Esophagus mucosa (tissue), 1 donor: ENCODE measurements at places on chromosomes 7 and 10.

DNA sequence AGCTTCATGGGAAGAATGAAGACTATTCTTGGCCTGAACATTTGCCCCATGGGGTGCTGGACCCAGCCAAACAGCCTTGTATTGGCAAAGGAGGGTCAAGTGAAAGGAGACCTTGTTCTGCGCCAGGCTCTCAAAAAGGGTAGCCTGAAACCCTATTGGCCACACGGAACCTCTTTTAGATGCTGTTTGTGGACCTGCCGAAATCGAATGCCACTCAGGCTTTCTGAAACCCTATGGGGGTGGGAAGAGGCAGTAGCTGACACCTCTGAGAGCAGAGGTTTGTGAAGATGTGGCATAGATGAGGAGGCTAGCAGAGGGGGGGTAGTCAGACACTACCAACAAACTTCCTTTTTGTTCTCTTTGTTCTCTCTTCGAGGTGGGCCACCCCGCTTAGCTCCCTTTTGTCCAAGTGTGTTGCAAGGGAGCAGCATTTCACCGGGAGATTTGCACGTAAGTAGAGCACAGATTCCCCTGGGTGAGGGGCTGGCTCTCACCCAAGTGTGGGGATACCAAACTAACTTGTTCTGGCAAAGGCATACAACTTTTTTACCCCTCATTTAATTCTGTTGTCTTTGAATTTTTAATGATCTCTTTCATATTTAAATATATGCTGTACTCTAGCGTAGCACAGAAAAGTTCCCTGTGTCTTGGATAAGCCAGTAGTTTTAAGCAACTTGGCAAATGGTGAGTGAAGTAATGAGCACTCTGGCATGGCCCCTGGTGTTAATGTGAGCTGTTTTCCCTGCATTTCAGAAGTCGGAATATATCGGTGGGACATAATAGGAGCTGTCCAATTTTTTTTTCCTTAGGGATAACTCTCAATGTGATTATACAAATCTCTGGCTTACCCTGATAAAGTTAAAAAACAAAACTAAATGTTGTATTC lies 107.7 kb downstream of the SEPTIN7 start:
- ATAC-seq = no peak

- no peak for ATAC-seq
Observed at GRCh38 chr7:302054-302992, 12.4 kb downstream of the FOXL3 start.

DNA sequence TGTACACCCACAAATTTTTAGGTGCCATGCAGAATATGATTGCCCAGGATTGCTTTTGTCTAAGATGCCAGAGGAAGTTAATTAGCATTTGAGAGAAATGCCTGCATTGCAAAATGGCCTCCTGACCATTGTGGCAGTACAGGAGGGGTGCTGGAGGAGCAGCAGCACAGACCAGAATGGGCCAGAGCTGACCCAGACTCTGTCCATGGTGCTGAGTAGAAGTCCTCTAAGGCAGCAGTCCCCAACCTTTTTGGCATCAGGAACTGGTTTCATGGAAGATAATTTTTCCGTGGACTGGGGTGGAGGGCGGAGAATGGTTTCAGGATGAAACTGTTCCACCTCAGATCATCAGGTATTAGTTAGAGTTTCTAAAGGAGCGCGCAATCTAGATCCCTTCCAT lies 217.8 kb upstream of the AGK start:
- ATAC-seq = no peak

DNA sequence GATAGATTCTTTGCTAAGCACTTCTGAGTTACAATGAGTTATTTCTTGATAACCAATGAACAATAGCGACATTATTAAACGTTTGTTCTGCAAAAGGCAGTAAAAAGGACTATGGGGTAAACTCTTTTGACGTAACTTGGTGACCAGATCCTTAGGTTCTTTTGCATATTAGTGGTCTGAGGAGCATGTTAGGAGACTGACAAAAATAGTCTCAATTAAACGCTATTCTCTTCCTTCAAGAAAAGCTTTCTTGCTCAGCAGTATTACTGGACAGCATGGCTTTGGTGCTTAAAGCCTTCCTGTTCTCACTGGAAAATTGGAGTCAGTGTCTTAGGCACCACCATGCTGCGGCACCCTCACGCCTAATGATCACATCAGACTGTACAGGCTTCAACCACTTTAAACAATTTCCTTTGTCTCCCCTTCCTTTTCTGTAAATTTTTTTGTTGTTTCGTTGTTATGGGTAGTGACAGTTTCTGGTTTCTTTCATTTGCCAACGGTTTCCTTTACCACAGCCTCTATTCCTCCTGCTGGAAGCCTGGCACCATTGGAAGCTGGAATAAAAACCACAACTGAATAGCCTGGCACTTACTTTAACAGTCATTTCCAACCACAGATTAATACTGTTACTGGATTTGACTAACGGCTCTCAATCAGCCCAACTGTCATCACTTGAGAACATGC lies 49.2 kb upstream of the FAM133B start:
- no peak for ATAC-seq

- no peak for ATAC-seq
Observed at GRCh38 chr10:44689368-44689767, 221.8 kb upstream of the TMEM72 start.

GRCh38 chr7:109235316-109235715 lies 665.6 kb downstream of the DNAJB9 start:
- ATAC-seq = no peak

DNA sequence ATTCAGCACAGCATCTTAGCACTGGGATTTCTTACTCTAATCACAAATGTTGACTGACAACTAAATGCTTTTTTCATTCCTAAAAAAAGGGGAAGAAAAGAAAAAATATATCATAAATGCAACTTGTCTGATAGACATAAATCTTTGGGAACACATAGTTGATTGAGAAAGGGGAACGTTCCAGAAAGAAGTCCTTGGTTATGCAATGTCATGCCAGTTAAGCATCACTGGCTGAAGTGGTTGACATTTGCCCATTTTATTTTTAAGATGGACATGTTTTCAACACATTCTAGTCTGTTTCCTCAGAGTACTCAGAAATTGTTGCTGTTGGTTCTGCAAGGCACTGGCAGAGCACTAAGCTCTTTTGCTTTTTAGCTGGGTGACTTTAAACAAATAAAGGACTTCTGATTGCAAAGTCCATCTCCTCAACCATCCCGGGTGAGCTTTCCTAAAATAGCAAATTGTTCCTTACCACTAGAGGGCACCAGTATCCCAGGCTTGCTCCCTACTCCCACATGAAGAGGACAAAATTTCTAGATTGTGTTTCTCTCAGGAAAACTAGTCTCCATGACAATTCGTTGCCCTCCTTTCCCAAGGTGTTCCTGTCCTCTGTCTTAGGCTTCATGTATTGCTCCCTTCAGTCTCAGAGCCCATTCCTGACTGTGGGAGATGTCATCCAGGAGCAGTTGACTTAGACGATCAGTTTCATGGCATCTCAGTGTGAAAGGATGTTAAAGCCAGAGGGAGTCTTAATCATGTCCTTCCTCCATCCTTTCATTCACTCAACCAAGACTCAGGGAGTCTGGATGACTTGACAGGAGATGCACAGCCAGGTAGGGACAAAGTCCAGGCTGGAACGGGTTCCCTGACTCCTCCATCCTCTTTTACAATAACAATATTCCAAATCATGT lies 23.9 kb downstream of the OPALIN start:
- no peak for ATAC-seq

DNA sequence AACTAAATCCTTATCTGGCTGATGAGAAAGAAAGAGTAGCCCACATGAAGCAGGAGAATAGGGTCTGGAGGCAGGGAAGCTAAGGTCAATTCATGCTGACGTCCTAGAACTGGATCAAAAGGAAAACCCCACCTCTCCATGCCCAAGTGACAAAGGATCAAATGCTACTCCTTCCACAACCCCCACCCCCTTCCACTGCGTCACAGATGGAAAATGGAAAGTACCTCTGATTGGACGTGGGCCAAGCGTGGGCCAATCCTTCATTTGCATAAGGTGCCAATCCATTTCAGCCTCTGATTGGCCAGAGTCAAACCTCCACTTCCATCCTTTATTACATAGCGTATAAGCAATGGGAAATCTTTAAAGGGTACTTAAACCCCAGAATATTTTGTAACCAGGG lies 431.3 kb upstream of the ETV1 start:
- no peak for ATAC-seq

GRCh38 chr7:67753891-67754290 lies 757.3 kb downstream of the TYW1 start:
- no peak for ATAC-seq

- ATAC-seq = no peak
Observed at GRCh38 chr7:11217848-11218565, 244.3 kb downstream of the PHF14 start.

DNA sequence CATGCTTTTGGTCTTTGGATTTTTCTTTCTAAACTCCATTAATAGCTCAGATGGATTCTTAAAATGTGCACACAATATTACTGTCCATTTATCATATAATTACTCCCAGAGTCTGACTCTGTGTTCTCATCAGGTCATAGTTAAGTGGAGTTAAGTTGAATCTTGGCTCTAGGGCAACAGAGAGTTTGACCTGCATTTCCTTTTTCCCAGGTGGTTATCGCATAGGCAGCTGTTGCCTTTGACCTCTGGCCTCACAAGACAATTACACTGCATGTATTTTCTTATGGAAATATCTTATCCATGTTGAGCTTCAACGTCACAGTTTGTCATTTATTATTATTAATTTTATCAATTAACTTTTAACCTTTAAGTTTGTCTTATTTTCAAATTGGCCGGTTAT lies 237.5 kb upstream of the HGF start:
- no peak for ATAC-seq

- no peak for ATAC-seq
Observed at GRCh38 chr10:48507933-48508790, 96.7 kb downstream of the ARHGAP22 start.

DNA sequence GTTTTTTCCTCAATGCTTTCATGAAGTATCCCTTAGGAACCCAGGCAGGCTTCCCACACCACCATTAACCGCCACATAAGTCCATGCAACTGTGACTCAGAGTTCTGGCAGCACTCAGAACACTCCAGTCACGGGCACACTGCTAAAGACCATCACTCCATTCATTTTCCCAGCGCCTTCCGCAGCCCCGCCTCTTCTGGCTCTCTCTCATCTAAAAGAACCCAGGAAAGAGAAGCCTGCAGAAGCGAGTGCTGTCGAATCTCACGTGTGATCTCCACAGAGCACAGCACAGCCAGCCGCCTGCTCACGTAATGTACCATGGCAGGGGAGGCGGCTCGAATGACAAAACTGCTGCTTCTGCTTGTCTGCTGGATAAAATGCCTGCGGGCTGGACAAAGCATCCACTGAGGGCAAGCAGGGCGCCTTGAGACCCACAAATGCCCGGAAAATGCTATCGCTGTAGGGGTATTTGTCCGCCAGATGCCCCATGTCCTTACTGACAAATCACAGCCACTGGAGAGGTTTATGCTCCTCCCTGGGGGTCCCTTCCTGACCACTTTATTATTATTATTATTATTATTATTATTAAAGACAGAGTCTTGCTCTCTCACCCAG lies 1.8 kb downstream of the PSMG3 start:
- ATAC-seq = peak; percentile 50

GRCh38 chr7:103076764-103077163 lies 1.8 kb downstream of the ARMC10 start:
- ATAC-seq = no peak
